ENCODE measurements at places on chromosomes 11 and 22.
A peak's percentile ranks its signal among the peaks of the same experiment; 100 is the strongest.

DNA sequence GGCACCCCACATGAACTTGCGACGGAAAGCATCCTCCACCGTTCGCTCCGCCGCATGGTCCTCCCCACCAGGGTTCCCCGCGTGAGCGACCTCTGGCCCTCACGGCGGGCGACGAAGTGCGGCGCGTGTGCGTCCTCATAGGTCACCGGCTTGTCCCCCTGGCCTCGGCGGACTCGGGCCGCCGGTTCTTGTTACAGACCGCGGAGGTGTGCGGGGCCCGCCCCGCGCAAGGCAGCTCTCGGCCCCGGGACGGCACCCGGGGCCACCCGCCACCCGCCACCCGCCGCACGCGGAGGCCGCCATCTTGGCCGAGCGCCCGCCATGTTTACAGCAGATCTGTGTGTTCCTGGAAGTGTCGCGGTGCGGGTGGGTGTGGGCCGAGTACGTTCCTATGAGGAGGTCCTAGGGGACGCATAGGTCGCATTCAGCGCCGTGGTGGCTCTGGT is 3.5 kb upstream of the IFITM2 start:
- DNase-seq, result no peak

DNA sequence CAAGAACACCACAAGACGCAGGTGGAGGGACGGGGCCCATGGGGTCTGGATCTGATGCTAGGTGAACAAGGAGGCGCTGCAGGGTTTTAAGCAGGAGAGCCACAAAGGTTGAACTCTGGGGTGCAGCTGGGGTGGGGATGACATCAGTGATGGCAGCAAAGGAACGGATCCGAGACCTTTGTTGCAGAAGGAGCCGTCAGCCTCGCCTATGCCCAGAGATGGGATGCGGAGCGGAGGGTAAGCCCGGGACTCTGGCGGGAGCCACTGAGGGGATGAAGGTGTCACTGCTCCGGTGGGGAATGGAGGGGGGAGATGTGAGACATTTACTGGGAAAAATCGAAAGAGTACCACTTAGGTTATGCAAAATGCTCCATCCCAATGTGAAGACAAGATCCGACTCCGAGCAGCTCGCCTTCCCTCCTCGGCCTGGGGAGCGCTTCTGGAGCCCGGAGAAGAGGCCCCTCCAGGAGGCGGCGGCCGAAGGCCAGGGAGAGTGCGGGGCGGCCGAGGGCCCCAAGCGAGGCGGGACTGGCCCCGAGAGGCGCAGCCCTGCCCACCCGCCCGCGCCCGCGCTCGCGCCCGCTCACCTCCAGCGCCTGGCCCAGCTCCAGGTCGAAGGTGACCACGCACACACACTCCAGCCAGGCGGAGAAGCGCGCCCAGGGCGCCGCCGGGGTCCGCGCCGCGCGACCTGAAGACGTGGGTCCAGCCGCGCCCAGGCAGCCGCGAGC is 422 bp downstream of the DENND6B start:
- no peak for DNase-seq

DNA sequence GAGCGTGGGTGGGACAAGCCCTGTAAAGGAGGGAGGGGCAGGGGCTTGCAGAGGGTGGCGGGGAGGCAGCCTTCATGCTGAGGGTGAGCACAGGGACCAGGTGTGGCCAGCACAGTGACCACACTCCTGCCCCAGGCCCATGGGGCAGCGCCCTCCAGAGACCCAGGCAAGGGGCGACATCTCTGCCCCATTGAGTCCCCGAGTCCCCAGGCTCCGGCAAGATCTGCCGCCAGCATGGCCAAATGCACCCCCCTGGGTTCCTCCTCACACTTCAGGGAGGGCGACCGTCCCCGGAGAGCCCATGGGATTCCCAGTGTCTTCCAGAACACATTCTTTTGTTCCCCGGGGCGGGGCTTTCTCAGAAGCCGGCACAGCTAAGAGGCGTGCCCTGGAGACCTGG is 362.5 kb downstream of the TBC1D22A start:
- no peak for DNase-seq

- DNase-seq, result no peak
Observed at GRCh38 chr11:125433454-125434121, 62.5 kb downstream of the FEZ1 start.

DNA sequence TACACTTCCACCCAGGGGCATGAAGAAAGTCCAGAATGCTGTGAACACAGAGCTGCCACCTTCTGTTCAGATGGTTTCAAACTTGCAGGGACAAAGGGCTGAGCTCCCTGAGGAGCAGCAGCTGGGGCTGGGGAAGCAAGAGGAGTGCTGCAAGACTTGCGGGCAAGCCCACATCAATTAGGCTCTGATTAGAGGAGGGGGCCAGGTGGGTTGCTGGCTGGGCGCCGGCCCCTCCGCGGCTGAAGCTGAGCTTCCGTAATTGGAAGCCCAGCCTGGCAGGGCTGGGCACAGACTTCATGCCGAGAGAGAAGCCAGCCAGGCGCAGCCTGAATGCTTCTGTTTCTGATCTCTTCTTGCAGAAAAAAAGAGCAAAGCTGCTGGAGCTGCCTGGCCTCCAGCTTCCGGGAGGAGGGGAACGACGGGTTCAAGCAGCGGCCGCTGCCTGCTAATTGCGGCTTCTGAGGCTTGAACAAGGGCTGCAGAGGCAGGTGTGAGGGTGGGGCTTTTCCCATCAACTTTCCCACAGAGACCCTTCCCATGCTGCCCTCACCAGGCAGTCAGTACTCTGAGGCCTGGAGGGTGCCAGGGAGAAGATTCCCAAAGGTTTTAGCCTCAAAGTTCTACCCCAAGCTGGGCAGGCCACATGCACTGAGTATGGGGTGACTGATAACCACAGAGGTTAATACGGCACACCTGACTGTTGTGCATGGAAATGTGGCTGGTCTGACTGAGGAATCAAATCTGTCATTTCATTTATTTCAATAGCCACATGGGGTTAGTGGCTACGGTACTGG is 91.1 kb upstream of the LMO1 start:
- DNase-seq, result no peak

DNA sequence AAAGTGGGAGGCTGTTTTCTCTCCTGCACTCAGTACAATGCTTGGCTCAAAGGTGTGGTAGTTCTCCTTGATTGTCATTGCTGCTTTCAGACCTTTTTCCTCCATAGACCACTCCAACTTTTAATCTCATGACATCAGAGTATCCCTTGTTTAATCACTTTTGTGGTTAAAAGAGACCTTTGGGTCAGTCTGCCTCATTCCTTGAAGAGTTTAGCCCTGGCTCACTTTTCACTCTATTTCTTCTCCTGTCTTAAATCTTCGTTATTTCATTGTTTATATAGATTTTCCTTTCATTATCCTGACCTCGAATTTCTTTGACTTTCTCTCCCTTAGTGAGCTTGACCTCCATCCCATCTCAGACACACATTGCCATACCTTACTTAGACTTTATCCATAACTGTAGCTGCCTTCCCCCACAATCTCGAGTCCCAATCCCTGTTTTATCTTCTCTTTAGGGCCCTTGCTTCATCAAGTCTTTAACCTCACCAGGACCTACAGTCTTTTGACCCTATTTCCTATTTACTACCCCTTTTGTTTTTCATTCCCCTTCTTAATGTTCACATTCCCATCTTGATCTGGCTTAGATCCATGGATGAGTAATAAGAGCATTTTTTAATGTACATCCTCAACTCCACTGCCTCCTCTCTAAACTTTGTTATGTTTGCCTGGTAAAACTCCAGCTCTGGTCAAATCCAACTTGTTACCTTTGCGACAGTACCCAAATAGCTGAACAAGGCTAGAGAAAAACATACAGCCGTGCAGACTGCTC is 9.5 kb downstream of the ATXN10 start:
- DNase-seq, result no peak

DNA sequence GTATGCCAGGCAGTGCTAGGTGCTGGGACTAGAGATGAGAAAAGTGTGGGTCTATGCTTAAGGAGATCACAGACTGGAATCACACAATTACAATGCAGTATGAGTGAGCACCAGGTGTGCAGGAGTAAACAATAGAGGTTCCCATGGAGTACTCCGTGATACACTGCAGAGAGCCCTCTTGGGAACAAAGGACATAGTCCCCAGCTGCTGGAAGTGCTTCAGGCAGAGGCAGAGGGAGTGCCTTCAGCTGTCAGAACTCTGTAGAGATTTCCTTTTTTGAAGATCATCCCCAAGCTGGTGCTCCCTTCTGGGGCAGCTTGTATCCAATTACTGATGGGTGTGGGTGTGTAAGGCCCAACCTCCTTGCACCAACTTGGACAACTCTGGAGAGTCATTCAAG is 143.5 kb upstream of the PLET1 start:
- no peak for DNase-seq

GRCh38 chr11:31340903-31341572 is 28.5 kb downstream of the DCDC1 start:
- DNase-seq, result no peak

DNA sequence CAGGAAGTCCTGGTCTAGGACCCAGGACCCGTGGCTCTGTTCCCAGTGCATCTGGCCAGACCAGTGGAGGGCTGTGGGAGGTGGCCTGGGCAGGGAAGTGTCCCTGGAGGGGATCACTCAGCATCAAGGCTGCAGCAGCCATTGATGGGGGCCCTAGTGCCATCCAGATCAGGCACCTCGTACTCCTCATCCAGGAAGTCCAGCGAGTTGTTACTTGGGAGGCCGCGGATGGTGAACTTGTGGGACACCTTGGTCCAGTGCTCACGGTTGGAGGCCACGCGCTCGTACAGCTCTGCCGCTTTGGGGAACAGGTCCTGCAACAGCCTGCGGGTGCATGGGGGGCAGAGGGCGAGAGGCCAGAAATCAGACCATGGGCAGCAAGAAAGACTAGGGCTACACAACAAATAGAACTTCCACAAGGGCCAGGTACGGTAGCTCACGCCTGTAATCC is 96.9 kb downstream of the PDE2A start:
- no peak for DNase-seq

DNA sequence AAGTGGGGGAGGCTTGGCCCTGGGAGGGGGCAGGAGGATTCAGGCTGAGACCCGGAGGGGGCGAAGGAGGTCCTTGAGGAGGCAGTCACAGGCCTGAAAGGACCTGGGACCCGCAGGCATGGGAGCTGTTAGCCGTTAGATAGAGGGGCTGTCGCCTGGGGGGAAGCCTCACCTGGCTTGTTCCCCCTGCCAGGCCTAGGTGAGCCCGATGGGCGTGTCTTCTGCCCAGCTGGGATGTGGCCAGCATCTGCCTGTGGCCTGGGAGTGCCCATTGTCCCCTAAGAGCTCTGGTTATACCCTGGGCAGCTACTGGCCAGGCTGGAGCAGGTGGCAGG is 1.8 kb upstream of the DUSP8 start:
- DNase-seq, result no peak

GRCh38 chr22:25364736-25365241 is 145.3 kb downstream of the CRYBB2 start:
- DNase-seq, result no peak

- DNase-seq, result peak; percentile 98
Observed at GRCh38 chr22:40950962-40951794, at the start of gene RBX1. TSS of gene RBX1 (plus strand) at chr22:40951378. CDS start at chr22:40951399, 21 bp downstream.

- no peak for DNase-seq
Observed at GRCh38 chr11:10666556-10667520, 26.7 kb downstream of the IRAG1 start.

DNA sequence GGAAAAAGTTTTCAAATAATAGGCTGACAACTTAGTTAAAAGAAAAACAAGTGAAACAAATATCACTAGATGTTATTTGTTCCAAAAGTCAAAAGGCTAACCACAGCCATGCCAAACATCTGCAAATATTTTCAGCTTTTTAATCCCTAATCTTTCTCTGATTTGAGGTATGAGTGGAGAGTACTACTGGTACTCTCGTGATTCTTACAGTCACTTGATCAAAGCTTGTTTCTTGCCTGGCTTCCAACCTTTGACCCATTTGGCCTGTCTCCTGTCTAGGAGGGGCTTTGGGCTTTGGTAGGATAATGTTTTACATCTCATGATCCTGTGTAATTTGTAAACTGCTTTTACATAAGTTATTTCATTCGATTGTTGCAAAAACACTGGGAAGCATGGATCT is 301.8 kb upstream of the SORL1-AS1 start:
- DNase-seq, result no peak

DNA sequence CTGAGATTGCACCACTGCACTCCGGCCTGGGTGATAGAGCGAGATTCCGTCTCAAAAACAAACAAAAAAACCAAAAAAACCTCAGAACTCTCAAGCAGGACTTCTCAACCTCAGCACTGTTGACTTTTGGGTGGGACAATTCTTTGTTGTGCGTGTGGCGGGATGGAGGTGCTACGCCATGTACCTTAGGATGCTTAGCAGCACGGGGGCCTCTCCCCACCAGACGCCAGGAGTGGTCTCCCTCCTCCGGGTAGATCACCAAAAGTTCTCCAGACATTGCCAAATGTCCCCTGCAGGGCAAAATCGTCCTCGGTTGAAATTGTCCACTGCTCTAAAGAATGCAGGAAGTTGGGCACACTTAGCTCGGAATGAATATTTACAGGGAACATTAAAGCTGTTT is 26.9 kb upstream of the ATXN10 start:
- DNase-seq, result no peak

DNA sequence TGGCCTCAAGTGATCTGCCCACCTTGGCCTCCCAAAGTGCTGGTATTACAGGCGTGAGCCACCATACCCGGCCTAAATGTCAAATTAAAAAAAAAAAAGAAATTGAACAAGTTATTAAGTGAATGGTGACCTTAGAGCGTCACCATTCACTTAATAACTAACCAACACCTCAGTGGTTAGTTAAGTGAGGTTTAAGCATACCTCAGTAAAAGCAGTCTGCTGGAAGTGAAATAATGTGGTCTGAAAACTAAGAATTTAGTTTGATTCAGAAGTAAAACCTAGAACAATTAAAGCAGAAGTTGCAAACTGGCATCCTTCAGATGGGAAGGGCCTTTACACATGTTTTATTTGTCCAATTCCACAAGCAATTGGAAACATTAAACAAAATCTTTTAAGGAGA is 71.5 kb downstream of the FCHSD2 start:
- no peak for DNase-seq

- no peak for DNase-seq
Observed at GRCh38 chr22:38017272-38017920, 33.0 kb upstream of the SOX10 start.

DNA sequence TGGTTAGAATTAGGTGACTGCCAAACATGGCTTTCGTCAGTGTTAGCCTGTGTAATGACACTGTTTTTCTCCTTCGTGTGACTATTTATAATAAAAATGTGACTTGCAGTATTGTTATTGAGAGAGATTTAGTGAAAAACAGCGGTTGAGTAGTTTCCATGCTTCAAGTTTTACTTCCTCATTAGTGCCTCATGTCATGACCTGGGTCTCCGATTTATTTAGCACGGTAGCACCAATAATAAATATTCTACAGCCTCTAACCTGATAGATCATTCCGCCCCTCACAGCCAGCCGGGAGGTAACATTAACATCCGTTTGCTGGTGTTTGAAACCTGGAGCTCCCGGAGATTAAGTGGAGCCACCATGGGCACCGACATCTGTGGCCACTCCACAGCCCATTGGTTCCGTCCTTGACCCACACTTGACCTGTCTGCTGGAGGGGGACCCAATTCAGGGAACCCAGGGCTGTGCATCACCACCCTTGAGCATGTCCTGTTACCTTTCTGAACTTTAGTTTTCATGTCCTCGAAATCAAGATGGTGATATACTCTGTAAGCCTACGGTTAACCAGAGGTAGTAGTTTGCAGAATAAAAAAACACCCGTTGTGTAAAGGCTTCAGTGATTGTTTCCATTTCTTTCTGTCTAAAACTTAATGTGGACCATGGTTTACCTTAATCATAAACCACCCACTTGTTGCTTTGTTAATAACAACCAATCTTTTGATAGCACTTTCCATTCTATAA is 104.1 kb downstream of the ATXN10 start:
- DNase-seq, result no peak

- no peak for DNase-seq
Observed at GRCh38 chr11:60835534-60835846, 6.4 kb upstream of the CCDC86 start.
